ENCODE measurements at places on chromosomes 4 and X.

DNA sequence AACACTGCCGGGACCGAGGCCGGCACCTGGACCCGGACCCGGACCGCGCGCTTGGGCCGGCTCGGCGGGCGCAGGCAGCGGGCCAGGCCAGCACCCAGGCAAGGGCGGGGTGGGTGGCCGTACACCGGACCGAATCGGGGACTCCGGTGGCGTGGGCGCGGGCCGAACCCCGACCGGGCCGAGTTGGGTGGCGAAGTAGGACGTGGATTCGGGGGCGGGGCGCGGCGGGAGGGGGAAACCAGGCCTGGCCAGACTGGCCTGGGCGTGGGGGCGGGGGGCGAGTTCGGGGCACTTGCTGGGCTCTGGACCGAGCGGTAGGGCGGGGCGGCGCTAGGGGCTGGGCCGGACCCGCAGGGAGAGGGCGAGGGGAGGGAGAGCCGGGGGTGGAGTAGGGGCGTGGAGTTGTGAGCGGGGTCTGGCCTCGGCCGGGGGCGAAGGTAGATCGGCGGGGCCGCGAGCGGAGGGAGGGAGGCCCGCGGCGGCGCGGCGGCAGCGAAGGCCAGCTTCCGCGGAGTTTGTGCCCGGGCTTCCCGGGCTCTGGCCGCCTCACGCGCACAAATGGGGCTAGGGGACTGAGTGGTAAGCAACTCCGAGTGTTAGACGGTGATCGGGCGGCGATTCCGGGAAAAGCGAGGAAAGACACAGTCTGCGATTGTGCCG lies 1.8 kb upstream of the BCORL1 start:
- peak; percentile 11 for DNase-seq

DNA sequence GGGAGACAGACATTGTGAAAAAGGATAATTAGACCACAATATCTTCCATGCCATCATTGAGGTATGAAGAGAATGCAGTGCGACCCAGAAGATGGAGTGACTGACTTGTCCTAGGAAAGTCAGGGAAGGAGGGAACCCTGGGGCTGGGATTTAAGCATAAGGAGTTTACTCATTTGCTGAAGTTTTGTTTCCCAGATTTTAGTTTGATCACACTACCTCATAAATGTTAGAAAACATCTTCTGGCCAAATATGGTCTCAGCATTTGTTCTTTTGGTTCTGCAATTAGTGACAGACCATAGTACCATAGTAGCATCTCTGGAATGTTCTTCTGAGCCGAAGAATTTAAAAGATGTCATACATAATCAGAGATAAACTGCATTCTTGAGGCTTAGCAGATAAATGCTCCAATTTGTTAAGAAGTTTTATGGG lies 96.5 kb upstream of the PGRMC2 start:
- DNase-seq, result no peak

DNA sequence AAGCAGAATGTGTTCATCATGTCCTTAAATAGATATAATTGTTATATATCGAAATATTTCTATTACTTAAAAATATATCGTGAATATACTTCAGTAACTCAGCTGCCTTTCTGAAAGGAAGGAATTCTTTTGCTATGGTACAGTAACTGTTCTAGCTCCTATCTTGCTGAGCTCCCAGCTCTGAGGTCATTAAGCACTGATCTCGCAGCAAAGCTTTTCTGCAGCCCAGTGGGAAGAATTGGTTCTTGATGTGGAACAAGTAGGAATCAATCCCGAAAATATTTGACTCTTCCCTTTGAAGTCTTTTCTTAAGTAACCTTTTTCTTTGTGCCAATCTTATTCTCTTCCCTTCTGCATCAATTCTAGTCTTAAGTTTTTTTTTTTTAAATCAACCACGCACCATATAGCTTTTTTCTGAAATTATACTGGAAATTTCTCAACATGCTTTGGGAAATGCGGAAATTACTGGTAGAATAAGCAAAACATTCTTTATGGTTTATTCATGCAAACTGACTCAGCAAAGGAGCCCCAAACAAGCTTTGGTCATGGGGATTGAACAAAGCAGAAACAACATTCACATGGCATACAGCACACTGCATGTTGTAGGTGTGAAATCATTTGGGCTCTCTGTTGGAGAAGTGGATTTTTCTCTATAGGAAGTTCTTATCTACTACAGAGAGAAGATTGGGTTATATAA lies 428.9 kb upstream of the GNPDA2 start:
- DNase-seq, result no peak

DNA sequence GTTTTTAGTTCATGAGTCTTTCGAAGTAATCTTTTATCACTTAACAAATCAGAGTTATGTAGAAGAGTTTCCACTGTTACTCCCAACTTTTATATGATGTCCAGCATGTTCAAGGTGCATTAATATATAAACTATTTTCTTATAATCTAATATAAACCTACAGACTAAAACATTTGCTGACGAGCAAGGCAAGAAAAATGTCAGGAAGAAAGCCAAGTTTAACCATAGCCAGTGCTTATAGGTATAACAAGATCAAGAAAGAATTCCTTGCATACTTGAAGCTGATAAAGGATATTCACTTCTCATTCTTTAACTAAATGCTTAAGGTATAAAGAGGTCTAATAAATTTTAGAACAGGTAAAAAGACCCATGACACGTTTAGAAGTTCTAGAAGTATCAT lies 167.7 kb downstream of the NPNT start:
- DNase-seq, result no peak

DNA sequence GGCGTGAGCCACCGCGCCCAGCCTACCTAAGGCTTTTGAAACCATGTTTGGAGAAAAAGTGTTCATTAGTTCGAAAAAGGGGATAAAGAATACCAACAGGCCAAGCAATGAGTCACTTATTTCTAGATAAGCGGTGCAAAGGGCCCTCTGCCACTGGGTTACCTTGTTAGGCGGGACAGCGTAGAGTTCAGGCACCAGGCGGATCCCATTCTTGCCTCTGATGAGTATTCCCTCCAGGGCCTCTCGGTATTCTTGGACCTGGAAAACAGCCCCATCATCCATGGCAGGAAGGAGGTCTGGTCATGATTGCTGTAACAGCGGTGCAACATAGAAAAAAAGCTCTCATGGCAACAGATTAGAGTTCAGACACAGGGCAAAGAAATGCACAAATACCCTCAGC lies 48.0 kb downstream of the PHKA2 start:
- DNase-seq, result no peak
